ENCODE measurements at places on chromosomes 16 and 17.

GRCh38 chr17:49180303-49180702, 30.1 kb downstream of the GNGT2 start:
- peak; percentile 79 for DNase-seq

DNA sequence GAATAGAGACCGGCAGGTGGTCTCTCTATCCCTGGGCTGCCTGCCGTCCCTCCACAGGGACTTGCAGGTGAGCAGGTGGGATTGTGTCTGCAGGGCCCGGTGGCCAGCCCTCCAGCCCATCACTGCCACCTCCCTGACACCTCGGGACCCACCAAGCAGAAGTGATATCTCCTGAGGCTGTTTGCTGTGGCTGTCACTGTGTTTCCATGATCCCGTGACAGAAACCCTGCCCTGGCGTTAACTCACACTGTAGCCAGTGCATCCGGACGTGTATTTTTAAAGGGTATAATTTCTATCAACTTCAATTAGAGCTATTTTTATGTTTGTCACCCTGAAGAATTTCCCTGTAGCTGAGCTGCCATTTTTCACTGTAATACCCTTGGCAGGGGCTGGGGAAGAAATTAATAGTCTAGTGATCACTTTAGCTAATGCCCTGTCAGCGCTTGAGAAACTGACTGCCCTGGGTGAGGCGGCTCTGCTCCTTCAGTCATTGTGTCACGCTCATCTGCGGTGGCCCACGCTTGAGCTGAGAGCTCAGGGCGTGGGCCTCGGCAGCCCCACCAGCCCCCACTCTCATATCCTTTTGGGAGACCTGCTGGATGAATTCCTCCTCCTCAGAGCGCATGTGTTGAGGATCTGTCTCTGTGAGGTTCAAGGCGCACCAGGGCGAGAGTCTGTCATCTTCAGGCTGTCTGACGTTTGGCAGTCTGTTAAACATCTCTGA, 229.9 kb upstream of the CIBAR2 start:
- DNase-seq: no peak

GRCh38 chr16:56983211-56983751, 6.1 kb upstream of the NLRC5 start:
- peak; percentile 28 for DNase-seq

DNA sequence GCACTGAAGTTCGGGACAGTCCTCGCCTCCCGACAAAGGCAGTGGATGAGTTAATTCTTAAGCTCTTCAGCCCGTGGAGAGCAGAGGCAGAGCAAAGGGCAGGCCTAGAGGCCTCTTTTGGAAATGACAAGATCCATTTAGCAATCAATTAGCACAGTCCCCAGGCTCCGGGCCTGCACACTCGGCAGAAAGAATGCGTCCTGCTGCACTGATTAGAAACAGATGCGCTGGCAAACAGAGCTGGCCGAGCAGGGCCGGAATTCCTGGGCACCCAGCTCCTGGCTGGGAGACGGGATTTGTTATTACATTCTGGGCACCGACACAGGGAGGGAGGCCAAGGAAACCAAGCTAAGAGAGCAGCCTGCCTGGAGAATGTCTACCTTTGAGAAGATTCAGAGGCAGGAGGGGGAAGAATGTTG, 162.9 kb downstream of the COPRS start:
- DNase-seq: no peak

DNA sequence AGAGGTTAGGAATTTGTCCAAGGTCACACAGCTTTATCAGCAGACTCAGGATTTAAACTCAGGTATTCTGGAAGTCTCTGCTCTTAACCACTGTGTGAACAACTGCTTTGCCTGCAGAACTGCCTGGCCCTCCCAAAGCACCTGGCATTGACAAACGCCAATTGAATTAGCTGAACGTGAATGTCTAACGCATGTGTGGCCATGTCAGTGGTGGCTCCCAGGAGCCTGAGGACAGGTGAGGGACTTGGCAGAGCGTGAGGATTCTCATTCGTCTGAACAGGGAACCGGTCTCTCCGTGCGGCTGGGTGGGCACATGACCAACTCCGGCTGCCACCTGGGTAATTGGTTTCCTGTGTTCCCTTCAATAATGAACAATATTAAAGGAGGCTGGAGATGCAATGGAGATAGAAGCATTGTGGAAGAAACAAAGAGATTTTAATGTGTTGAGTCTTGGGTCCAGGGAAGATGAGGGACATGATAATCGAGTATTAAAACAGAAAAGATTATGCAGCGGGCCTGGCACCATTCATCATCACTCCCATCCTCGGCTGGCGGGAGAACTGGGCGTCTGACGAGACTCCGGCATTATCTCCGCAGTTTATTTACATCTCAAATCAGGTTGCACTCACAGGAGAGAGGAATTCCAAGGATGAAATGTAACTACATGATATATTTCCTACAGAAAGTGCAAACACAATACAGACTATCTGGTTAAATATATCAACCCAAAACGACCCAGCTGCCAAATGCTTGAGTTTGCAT, 113.5 kb downstream of the NPIPB5 start:
- no peak for DNase-seq

GRCh38 chr16:3400446-3400778, 392 bp downstream of the ZSCAN32 start:
- no peak for DNase-seq

DNA sequence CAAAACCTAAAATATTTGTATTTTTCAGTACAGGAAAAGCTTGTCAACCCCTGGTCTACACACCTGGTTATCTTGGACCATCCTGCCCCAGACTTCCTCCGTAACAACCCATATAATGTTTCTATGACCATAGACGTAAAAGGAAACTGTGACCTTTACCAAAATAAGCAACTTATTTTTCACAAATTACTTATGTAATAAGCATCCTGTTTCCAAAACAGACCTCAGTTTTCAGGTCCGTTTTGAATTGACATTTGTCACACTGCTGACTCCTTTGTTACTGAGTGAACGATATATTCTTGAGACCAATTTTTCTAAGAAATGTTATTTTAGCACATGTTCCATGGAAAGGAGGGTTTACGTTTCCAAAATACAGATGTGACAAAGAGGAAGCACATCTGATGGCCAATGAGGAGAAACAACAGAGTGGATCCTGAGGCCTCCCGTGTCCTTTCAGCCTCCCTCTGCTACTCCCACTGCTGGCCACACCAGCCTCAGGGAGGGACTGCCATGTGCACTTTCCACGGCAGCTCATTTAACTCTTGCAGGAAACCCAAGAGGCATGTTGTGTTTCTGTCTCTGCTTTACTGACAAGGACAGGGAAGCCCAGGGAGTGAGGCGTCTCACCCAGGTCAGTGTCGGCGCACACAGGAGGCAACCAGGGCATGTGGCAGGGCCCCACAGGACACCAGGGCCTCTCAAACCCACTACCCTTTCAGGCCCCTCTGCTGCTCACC, 20.1 kb upstream of the ALDH3A1 start:
- no peak for DNase-seq

DNA sequence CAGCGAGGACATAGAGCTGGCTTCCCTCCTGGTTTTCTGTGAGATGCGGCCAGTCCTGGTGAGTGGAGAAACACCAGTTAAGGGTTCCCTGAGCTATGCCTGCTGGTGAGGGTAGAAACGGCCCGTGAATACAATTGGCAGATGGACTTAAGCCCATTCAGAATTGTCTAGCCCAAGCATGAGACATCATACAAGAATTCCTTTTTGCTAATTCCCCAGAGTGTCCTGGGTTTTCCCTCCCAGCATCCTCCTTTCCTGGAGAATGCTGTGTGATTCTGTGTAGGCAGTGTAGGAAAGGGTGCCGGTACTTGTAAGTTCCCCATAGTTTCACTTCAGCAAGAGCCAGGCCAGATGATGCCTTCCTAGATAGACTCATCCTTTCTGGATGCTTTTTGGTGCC, 65.1 kb downstream of the SDR42E1 start:
- DNase-seq: no peak

GRCh38 chr17:74452841-74453661, 13.4 kb upstream of the CD300A start:
- no peak for DNase-seq

DNA sequence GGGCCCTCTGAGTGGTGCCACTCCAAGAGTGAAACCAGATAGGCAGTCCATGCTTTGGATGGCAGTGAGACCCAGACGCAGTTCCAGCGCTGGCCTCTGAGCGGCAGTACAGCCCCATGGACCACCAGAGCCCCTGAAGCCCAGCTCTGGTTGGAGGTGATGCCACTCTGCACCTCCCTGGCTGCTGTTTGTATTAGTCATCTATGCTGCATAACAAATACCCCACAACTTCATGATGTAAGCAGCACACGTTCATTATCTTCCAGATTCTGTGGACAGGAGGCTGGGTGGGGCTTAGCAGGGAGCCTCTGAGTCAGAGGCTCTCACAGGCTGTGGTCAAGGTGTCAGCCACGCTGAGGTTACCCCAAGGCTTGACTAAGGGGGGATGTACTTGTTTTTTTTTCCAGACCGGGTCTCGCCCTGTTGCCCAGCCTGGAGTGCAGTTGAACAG, 5.1 kb upstream of the NME4 start:
- peak; percentile 83 for DNase-seq

- DNase-seq: peak; percentile 86
These were observed 12.9 kb downstream of the SYCE1L start for GRCh38 chr16:77211880-77212740.

GRCh38 chr17:49361902-49362722, at the start of gene ZNF652:
Gene ZNF652, minus strand, starts transcription at chr17:49362250. Its CDS starts 44,525 bp downstream, at chr17:49317725.
- DNase-seq: peak; percentile 97

DNA sequence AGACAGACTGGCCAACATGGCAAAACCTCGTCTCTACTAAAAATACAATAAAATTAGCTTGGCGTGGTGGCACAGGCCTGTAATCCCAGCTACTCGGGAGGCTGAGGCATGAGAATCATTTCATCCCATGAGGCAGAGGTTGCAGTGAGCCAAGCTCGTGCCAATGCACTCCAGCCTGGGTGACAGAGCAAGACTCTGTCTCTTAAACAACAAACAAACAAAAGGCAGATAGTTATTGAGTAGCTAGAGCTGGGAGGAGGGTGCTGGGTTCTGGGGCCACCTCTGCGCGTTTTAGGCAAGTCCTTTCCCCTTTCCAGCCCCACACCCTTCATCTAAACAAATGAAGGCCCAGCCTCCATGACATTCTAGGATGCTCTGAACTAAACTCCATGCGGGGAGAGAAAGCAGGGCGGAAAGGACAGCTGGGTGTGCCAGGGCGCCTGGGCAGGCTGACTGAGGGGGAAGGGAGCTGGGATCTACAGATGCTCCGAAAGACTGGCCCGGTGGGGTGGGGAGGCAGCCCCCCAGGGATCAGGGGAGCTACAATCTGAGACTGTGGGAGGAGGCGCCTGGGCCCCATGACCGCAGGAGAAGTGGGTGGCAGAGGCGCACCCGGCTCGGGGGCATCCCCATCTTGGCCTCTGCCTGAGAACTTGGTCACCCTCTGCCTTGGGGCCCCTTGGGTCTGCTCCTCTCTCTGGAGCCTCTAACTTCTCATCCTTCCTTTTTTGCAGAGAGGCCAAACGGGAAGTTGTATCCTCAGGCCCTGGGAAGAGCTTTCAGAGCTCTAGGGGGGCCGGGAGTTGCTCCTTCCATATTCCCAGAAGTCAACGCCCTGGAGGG, 910 bp downstream of the ITGAL start:
- no peak for DNase-seq

- DNase-seq: no peak
These were observed 9.0 kb upstream of the CXCL16 start for GRCh38 chr17:4748686-4749085.

- DNase-seq: no peak
These were observed 21.1 kb upstream of the CDRT4 start for GRCh38 chr17:15488557-15488956.

Measured in A549 (cell line).